SJCRH30 (cell line): ENCODE measurements at places on chromosomes 6 and 20.
A peak's percentile ranks its signal among the peaks of the same experiment; 100 is the strongest.

DNA sequence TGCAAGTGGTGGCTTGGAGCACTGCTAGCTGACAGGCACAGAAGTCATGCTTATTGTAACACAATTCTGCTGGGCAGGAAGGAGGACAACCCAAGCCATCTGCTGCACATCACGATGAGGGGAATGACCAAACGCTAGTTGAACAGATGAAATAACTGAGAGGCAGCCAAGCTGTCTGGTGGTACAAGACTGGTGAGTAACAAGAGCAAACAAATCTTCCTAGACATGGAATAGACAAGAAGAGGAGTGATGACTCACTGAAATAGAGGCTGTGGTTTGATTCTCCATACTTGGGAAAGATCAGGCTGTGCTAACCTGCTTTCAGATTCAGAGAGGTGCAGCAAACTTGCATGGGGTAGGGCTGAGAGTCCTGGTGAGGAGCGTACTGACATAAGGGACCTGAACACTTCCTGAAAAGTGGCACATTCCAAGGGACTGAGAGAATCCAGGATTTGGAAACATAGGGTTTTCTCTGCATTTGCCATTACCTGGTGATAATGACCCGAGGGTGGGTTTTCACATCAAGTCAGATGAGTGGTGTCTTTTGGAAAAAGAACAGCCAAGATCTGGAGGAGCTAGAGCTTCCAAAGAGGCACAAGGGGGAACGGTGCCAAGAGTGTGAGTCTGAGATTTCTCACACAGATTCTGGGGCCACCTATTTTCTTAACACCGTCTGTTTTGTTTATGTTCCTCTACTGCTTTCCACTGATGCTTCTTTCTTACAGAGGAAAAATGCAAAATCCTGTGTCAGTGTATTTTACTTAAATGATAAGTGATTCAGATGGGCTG is 60.0 kb downstream of the PRL start:
- DNase-seq, result no peak

- peak; percentile 57 for DNase-seq
Measured at GRCh38 chr6:56259234-56260077, 12.1 kb upstream of the COL21A1 start.

- DNase-seq, result no peak
Measured at GRCh38 chr20:45345104-45345936, 2.9 kb downstream of the SDC4 start.

DNA sequence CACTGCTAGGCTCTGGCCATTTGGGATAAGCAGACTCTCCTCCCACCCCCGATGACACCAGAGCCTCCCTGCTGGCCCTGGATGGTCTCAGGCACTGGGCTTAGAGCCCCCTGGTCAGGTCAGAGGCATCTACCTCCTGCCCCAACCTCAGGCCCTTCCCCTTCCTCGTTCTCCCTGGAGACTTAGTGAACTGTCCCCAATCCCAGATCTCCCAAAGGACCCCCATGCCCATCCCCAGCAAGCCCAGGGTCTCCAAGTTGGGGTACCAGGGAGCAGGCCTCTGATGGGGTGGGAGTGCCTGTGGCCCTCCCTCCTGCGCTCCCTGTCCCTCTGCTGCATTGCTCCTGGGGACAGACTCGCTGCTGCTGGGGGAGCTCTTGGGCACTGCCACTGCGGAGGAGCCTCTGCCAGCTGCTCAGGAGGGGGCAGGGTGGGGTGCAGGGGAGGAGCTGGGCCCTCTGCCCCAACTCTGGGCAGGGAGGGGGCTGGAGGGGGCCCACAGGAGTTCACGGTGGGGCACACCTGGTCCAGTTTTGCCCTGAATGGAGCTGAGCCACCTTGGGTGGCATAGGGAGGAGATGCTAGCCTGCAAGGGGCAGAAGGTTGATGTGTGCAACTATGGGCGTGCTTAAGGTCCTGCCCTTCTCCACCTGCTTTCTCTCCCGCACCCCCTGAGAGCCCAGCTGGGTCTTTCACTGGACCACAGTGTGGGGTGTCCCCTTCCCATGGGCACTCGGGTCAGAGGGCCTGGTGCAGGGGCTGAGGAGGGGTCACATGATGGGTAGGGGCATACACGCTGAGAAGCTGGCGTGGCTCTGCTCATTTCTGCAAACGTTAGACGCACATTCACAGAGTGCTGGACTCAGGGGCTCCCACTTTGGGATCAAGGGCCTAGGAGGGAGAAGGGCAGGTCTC is 40.4 kb downstream of the SPDEF start:
- DNase-seq, result no peak

DNA sequence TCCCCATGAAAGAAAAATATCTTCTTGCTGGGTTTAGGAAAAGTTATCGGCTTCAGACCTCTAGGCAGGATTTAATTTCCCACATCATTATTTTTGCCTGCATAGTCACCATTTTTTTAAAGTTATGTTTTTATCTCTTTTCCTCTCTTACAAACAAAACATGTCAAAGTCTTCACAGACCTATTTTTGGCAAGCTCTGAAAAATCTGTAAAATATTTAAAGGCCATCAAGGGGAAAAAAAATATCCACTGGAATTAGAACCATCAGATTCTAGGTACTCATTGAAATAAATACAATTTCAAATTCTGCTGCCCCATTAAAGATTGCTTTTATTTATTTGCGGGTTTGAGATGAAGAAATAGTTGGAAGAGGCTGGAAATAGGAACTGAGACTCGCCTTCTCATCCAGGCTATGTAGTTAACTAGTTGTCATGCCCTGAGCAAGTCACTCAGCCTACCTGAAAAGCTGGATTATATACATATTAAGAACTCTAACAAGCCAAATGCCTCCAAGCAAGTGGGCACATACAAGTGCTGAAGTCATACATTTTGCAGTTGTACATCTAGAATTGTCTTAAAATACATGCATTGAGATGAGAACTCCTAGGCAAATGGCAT is 101.7 kb upstream of the SASH1 start:
- no peak for DNase-seq

DNA sequence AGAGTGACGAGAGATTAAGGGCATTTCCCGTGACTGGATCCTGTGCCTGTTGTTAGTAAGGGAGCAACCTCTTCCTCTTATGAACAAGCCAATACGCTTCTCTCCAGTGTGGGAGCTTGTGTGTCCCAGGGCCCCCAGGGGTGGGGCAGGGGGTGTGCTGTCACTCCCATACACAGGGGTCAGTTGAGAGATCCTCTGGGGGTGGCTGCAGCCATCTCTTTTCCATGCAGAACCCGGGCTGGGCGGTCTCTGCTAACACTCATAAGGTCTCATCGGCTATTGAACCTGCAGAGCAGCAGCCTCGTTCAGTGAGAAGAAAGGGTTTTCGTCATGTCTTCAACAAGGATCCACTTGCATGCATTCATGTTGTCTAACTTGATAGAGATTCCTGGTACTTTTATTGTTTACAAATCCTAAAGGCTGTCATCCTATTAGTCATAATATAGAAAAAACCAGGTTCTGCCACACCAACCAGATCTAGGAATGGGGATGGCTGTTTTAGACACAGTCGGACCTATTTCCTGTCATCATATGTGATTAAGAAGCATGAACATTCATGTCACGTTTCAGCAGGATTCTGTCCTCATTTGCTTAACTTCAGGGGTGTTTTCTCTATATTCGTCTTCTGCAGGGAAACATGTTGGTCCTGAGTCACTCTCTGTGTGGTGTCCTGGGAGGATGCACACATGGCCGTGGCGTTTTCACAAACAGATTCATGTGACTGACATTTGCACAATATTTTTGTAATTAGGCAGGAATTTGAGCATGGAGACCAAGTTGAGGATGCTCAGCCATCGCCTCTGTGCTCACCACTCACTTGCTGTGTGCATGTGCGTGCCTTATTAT is 13.3 kb upstream of the THBS2 start:
- DNase-seq, result no peak

GRCh38 chr20:49852522-49853080 is 40.0 kb downstream of the SLC9A8 start:
- DNase-seq, result no peak

DNA sequence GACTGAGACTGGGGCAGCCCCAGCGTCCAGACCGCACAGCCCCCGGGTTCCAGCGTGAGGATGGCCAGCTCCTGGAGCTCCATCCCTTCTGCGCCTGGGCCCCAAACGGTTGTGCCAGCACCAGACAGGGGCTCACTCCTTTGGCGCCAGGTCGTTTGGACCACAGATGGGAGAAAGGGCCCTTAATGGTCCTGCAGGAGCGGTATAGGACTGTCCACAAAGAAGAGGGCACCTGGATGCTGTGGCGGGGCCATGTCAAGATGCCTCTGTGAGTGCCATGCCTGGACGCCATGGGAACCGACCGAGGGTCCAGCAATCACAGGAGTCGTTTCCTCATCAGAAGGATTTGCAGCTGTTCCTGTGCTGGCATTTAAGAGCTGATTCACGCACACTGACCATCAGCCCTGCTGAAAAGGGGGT is 82.7 kb downstream of the DLL1 start:
- no peak for DNase-seq

- DNase-seq, result no peak
Measured at GRCh38 chr6:158257425-158257759, 54.9 kb upstream of the TULP4 start.

DNA sequence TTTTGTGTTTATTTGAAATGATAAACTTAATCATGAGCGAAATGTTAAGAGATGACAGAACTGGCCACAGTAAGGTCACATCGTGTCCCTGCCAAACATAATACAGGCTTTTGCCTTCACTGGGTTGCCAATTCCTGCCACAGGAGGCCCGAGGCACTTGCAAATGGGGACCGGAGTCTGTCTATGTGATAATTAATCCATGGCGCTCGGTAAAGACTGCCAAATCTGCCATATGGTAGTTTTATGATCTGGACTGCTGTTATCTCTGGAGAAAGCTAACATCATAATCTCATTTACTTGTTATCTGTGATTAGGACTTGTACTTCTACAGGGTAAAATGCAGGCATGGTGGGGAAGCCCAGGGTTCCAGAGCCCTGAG is 170.5 kb upstream of the TSHZ2 start:
- DNase-seq, result no peak

DNA sequence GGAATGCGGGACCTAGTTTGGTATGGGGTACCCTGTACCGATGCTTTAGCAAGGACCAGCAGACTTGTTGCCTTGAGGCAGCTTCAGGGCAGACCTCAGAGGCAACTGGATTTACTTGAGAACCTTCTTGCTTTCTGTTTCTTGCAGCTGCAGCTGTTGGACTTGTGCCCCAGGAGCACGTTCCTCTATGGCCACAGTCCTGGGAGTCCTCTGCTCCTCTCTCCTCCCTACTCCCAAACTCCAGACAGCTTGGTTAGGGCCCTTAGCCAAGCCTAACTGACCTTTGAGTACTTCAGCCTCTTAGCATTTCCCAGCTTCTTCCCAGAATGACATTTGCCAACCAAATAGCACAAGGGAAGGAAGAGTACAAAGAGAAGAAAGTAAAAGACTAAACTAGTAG is 34.7 kb downstream of the GHRH start:
- no peak for DNase-seq

DNA sequence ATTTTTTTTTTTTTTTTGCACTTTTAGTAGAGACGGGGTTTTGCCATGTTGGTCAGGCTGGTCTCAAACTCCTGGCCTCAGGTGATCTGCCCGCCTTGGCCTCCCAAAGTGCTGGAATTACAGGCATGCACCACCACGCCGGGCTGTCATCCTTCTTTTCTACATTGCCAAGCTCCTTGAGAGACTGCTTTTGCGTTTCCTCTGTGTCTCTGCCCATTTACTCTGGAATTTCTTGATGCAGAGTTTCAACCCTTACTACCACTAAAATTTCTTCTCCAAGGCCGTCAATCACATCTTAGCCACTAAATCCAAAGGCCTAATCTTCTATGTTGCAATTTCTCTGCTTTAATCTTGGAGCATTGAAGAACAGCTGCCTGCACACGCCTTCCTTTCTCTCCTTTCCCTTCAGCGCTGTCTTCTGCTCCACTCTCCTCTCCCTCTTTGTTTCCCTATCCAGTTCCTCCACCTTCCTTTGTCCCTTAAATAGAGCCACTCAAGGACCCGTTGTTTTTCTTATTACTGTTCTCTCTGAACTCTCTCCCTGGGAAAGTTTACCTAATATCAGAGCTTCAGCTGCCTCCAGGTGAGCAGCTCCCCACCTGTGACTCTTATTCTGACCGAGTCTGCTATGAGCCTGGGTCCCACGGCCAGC is 98.8 kb downstream of the SLC35B3 start:
- DNase-seq, result no peak

- DNase-seq, result no peak
Measured at GRCh38 chr6:101851911-101852310, 458.4 kb downstream of the GRIK2 start.

DNA sequence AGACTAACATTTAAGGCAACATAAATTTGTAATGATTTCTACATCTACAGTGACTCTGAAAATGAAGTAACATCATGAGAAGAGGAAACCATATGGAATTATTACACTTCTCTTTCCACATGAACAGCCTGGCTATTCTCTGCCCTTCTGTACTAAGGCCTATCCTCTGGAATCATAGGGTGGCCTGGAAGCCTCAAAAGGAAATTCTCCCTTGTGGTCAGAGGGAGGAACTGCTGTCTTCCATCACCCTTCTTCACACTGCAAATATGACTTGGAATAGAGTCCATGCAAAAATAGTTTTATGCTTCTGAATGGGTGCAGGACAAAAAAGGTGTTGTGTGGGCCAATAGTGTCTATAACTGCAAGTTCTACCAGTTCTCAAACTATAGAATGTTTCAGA is 44.6 kb upstream of the SH3BGRL2 start:
- peak; percentile 48 for DNase-seq

DNA sequence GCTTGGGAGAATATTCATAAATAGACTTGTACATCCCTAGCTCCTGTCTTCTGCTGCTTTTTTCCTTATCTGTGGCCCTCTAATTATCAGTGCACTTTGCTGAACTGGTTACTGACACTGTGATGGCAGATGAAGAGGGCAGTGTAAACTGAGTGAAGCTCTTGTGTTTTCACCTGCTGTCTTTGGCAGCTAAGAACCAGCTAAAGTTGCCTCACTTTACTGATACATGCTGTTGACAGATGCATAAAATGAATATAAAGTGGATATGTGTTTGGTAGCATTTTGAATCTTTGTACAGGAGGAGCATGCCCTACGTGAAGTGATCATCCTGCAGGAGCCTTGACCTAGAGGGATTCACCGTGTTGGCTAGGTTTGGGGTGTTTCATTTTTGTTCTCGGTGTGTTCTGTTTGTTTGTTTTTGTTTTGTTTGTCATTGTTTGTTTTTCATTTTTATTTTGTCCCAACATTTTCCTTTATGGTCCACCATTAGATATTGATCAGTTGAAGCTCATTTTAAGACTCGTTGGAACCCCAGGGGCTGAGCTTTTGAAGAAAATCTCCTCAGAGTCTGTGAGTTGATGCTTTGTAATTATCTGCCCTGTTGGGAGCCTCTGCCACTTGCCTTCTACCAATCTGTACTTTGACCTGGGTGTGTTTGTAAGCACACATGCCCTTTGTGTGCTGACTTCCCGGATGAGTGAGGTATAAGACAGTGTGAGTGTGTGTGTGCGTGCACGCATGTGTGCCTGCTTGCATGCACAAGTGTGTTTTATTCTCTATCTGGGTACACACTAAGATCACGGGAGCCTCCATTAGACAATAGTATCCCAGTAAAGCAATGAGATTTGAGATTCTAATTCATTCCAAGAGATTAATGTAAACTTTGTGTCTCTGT is 34.6 kb upstream of the MAPK13 start:
- DNase-seq, result no peak

DNA sequence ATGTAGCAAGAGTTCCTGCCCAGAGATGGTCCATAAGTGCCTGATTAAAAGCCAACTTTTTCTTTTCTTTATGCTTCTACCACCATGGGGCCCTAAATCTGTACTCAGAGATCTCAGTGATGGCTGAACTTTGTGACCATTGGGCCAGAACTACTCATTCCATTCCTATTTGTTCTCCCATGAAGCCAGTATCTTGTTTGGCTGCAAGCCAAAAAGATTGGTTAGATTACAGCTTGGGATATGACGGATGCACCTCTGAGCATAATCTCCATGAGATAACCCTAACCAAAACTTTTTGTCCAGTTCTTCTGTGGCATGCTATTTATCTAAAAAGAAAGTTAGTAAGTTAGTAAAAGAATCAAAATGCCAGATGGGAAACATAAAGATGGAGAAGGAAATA is 72.2 kb downstream of the PLCB4 start:
- DNase-seq, result no peak
